ENCODE measurements at places on chromosomes 12 and 14. TPM values are rescaled to one million over a fixed set of nuclear protein-coding genes. Genes with fewer than 3 reads are reported as not detected.

Gene LRP6
- 1.4 TPM for total RNA-seq

Gene CPM
- total RNA-seq = 5.6 TPM

- H3K27ac ChIP-seq = no peak overlapping the region
- no peaks in the 10 kb centered on the region for H3K36me3 ChIP-seq
- H3K27me3 ChIP-seq = no peaks in the 10 kb centered on the region
- DNase-seq = no peak
- H3K4me3 ChIP-seq = no peak overlapping the region
These were observed 45.5 kb downstream of the MGST1 start for GRCh38 chr12:16392846-16393535.

GRCh38 chr14:50946234-50946935 lies 2.1 kb upstream of the PYGL start:
- no peak overlapping the region for H3K27ac ChIP-seq
- no peaks in the 10 kb centered on the region for H3K36me3 ChIP-seq
- H3K4me1 ChIP-seq = peaks cover 19% of the 10 kb centered on the region
- peaks cover 11% of the 10 kb centered on the region for H3K27me3 ChIP-seq

- H3K27me3 ChIP-seq = no peaks in the 10 kb centered on the region
- DNase-seq = no peak
- no peaks in the 10 kb centered on the region for H3K4me1 ChIP-seq
- no peak overlapping the region for H3K4me3 ChIP-seq
- no peaks in the 10 kb centered on the region for H3K36me3 ChIP-seq
- no peak overlapping the region for H3K27ac ChIP-seq
These were observed 1459.6 kb upstream of the TMEM132C start for GRCh38 chr12:126807312-126807865.

- no peak for DNase-seq
- H3K4me1 ChIP-seq = no peaks in the 10 kb centered on the region
- no peak overlapping the region for H3K4me3 ChIP-seq
- H3K36me3 ChIP-seq = no peaks in the 10 kb centered on the region
- H3K27me3 ChIP-seq = no peaks in the 10 kb centered on the region
These were observed 666.6 kb downstream of the NRXN3 start for GRCh38 chr14:78836777-78837176.

- H3K4me1 ChIP-seq = no peaks in the 10 kb centered on the region
- no peak for DNase-seq
- no peak overlapping the region for H3K27ac ChIP-seq
- no peaks in the 10 kb centered on the region for H3K36me3 ChIP-seq
- no peak overlapping the region for H3K4me3 ChIP-seq
These were observed 797.4 kb downstream of the RPS29 start for GRCh38 chr14:48788771-48789170.

- DNase-seq = peak; percentile 37
- peaks cover 26% of the 10 kb centered on the region for H3K4me1 ChIP-seq
- H3K36me3 ChIP-seq = no peaks in the 10 kb centered on the region
- H3K27ac ChIP-seq = peak overlapping the region; percentile 92
- no peaks in the 10 kb centered on the region for H3K27me3 ChIP-seq
These were observed 923 bp upstream of the ITPR2 start for GRCh38 chr12:26833743-26834490.

- peaks cover 3% of the 10 kb centered on the region for H3K27me3 ChIP-seq
- no peaks in the 10 kb centered on the region for H3K36me3 ChIP-seq
- H3K4me1 ChIP-seq = peaks cover 15% of the 10 kb centered on the region
- H3K27ac ChIP-seq = no peak within 1 kb of the TSS
These were observed at the start of gene CPM for GRCh38 chr12:68932961-68933893. Gene CPM (minus strand): TSS chr12:68933171. CDS start chr12:68932837, 334 bp downstream.
